ENCODE measurements at places on chromosomes 16 and 17. TPM values are rescaled to one million over a fixed set of nuclear protein-coding genes. Genes with fewer than 3 reads are reported as not detected.

Gene NUDT21
- 105 TPM for total RNA-seq

Gene SPN
- not detected for total RNA-seq

Gene EZH1
- total RNA-seq = 9.6 TPM

Gene CLEC19A
- not detected for total RNA-seq

Gene ITGAX
- 0.86 TPM for total RNA-seq

Gene EXOSC6
- total RNA-seq = 20.2 TPM

Gene KRT33B
- under 0.01 TPM for total RNA-seq

Gene ALDH3A1
- not detected for total RNA-seq

Gene MGAT5B
- under 0.01 TPM for total RNA-seq

Gene GLTPD2
- total RNA-seq = not detected

Gene PDPK1
- 11.0 TPM for total RNA-seq

Gene SCARF1
- total RNA-seq = 0.89 TPM

Gene CNGB1
- total RNA-seq = not detected

Gene VWA3A
- not detected for total RNA-seq

Gene HBQ1
- total RNA-seq = not detected

Gene TP53TG3F
- total RNA-seq = not detected

Gene DRC3
- under 0.01 TPM for total RNA-seq

Gene EVPL
- 0.58 TPM for total RNA-seq

Gene SNX20
- not detected for total RNA-seq

Gene PRSS22
- total RNA-seq = not detected

Gene PRR35
- not detected for total RNA-seq

Gene QPRT
- total RNA-seq = 219 TPM

Gene SOST
- not detected for total RNA-seq

Gene C17orf107
- 5.7 TPM for total RNA-seq

Gene C1QTNF8
- not detected for total RNA-seq

Gene TPSG1
- not detected for total RNA-seq

Gene CACNG3
- total RNA-seq = not detected

Gene TPSD1
- total RNA-seq = not detected

Gene CHST6
- 1.2 TPM for total RNA-seq

Gene GTF3C1
- 122 TPM for total RNA-seq

Gene RPUSD1
- total RNA-seq = 25.7 TPM

Gene LAT
- total RNA-seq = not detected

Gene MYH8
- not detected for total RNA-seq

Gene PPP1R27
- not detected for total RNA-seq

Gene TBC1D3E
- total RNA-seq = not detected

Gene HYDIN
- not detected for total RNA-seq

Gene IL17C
- total RNA-seq = 1.4 TPM

Gene SLFN11
- 65.2 TPM for total RNA-seq

Gene ARL17B
- 30.7 TPM for total RNA-seq

Gene FA2H
- not detected for total RNA-seq

Gene CACNA1H
- 8.7 TPM for total RNA-seq

Gene COG4
- 68.6 TPM for total RNA-seq

Gene PHB1
- 214 TPM for total RNA-seq

Gene CSF3
- total RNA-seq = 1.7 TPM

Gene CAPN15
- total RNA-seq = 34.9 TPM

Gene SLC52A1
- total RNA-seq = 0.29 TPM

Gene HBM
- not detected for total RNA-seq

Gene CCL22
- not detected for total RNA-seq

Measured in myometrial cell (primary cell).